AG20443 (cell line): ENCODE measurements at places on chromosomes 5 and 9.

DNA sequence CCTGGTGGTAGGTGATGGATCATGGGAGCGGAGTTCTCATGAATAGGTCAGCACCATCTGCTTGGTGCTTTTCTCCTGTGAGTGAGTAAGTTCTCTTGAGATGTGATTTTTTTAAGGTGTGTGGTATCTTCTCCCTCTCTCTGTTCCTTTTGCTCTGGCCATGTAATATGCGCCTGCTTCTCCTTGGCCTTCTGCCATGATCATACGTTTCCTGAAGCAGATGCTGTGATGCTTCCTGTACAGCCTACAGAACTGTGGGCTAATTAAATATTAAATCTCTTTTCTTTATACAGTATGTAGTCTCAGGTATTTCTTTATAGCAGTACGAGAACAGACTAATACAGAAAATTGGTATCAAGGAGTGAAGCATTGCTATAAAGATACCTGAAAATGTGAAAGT is 36.4 kb downstream of the UNC13B start:
- DNase-seq: no peak

DNA sequence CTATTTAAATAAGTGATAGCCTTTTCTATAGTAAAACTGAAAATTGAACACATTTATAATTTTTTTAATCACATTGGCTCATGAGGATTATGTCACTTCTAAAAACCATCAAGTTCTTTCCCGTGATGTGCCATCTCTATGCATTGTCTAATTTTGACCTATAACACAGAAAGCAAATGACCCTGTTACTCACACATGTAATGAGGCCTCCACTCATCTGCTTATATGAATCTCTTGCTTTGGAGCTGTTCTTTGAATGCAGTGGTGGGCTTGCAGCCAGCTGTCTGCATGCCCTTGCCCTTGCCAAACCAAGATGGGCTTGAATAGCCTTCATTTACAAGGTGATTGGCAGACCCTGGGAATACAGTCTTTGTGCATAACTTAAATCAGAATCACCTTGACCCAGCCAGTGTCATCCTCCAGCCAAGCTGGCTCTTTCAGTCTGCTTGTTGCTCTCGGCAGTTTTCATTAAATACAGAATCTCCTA is 163.2 kb downstream of the TRIO start:
- DNase-seq: no peak

- no peak for DNase-seq
These were observed 11.6 kb upstream of the NKD2 start for GRCh38 chr5:997001-997474.

- peak; percentile 25 for DNase-seq
These were observed 129.5 kb downstream of the NIPBL start for GRCh38 chr5:37005946-37006540.

DNA sequence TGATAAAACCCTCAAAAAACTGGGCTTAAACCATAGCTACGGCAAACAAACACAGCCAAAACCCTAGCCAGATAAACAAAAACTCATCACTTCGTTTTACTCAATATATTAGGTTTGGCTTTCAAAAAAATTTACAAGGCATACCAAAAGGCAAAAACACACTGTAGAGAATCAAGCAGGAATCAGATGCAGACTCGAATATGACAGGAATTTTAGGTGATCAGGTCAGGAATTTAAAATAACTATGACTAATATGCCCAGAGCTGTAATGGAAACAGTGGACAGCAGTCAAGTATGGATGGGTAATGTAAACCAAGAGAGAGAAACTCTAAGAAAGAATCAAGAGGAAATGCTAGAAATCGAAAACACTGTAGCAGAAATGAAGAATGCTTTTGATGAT is 26.5 kb upstream of the DOCK2 start:
- no peak for DNase-seq

- peak; percentile 60 for DNase-seq
These were observed 5.1 kb upstream of the SMIM15 start for GRCh38 chr5:61167382-61167781.

GRCh38 chr5:60261732-60262131 is 368.2 kb upstream of the PDE4D start:
- DNase-seq: no peak

DNA sequence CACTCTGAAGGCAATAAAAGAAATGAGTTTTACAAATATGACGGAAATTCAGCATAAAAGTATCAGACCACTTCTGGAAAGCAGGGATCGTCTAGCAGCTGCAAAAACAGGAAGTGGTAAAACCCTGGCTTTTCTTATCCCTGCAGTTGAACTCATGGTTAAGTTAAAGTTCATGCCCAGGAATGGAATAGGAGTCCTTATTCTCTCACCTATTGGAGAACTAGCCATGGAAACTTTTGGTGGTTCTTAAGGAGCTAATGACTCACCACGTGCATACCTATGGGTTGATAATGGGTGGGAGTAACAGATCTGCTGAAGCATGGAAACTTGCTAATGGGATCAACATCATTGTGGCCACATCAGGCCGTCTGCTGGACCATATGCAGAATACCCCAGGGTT is 93.5 kb upstream of the RGMB start:
- DNase-seq: no peak

DNA sequence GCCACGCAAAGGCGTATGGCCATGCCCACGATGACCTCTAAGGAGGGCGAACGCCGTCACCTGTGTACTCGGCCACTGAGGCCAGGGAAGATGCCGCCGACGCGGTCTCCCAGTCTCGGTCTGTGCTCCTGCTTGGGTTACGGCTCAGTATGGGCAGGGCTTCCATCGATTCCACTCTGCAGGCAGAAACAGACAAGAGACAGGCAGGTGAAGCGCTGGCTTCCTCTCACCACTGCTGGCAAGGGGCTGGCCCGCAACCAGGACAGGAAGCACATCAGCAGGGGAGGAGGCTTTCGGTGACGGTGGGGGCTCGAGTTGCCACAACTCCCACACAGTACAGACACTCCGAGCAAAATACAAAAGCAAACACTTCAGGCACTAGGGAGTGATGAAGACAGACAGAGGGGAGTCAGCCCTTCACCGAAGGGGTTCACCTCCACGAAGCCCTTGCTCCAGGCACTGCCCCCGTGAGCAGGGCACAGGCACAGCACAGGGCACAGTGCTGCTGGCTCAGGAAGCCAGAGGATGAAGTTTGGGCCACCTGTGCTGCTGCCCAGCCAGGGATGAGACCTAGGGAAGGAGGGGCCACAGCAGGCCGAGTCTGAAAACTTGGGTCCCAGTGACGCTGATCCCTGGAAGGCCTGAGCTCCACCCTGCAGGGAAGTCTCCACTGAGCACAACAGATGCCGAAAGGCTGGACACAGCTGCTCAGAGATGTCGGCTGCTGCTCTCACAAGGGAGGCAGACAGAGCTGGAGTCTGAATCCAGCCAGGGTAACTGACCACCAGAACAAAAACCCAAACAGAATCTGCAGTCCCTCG is 91.3 kb downstream of the CAMSAP1 start:
- no peak for DNase-seq

- DNase-seq: no peak
These were observed 293.1 kb downstream of the PSAT1 start for GRCh38 chr9:78590068-78590467.

- DNase-seq: no peak
These were observed 14.7 kb downstream of the PBX3 start for GRCh38 chr9:125761676-125762450.

DNA sequence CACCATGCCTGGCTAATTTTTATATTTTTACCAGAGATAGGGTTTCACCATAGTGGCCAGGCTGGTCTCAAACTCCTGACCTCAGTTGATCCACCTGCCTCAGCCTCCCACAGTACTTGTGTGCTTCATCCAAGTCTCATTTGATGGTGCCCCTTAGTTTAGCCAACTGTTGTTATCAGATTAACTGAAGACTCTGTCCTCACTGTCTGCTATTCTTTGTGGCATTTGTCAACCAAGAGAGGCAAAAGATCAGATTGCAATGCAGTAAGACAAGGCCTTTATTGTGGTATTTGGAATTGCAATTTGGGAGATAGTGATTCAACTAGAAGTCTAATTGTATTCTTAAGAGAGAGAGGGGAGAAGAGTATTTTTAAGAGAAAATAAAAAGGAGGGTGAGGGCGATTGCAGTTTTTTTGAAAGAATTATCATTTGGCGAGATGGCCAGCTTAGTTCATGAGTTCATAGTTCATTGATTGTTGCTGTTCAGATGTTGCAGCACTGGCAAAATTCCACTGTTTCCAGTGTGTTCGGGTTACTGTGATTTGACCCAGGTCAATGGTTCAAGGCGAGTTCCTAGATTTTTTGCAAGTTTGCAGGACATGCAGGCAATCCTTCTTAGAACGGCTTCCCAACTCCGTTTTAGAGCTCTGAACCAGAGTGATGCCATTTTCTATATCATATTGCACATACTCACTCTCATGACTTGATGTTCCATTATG is 1156.9 kb downstream of the CDH9 start:
- no peak for DNase-seq

GRCh38 chr9:108911820-108912219 is 22.1 kb downstream of the ELP1 start:
- DNase-seq: no peak
